ENCODE measurements at places on chromosomes 6 and 20.

GRCh38 chr6:41353333-41353732 is 17.9 kb downstream of the NCR2 start:
- no peak for DNase-seq

DNA sequence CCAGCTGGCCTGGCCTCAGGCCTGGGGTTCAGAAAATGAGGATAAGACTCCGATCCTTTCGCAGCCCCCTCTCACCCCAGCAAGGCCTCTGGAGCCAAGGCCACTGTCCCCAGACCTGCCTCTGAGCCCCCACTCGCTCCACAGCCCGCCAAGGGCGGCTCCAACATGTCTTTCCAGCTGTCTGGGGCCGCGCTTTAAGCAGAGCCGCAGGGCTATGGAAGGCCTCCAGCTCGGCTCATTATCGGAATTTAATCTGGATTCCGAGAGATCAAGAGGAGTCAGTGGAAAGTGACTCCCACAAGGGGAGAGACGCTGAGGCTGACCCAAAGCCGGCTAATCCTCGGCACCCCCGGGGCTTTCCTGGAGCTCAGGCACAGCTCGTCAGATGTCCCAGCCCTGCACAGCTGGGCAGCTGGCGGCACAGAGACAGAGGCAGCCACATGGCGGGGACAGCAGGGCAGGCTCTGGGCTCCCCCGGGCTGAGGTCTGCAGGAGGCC is 41.8 kb downstream of the BMP7 start:
- DNase-seq = no peak

GRCh38 chr20:38270869-38271605 is 10.5 kb upstream of the KIAA1755 start:
- no peak for DNase-seq

GRCh38 chr20:31595380-31595653 is 9.8 kb upstream of the ID1 start:
- DNase-seq = peak; percentile 59

GRCh38 chr6:35552285-35552917 is 39.7 kb upstream of the TULP1 start:
- peak; percentile 40 for DNase-seq

DNA sequence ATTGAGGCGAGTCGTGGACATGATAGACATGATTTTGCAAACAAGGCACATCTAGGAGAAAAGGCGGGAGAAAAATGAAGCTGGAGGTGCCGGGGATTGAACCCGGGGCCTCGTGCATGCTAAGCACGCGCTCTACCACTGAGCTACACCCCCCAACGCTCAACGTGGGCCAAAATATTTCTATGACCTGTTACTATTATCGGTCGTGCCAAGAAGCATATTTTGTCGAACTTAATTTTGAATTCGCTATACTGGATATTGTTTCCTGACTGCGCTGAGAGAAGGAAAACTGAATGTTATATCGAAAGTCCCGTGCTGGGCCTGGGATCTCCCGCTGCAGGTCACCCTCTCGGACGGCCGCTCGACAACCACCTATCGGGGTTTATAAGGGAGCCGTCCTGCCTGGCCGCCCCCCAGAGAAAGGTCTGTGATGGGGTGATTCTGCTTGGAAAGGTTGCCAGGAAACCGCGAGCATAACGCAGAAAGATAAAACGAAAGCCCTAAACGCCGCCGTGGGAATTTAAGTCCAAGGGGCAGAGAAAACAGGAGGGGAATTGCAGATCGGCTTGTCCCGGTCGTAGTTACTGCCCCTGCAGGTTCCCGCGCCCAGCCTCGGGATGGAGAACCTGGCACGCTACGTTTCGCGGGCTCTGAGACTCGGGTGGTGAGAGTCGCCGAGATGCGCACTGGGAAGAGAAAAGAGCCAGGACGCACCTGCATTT is 60.0 kb downstream of the TRIM27 start:
- peak; percentile 72 for DNase-seq

GRCh38 chr6:149323925-149324324 is 6.4 kb downstream of the TAB2 start:
- no peak for DNase-seq

- DNase-seq = no peak
These were observed 39.4 kb downstream of the SCML4 start for GRCh38 chr6:107784669-107785068.

DNA sequence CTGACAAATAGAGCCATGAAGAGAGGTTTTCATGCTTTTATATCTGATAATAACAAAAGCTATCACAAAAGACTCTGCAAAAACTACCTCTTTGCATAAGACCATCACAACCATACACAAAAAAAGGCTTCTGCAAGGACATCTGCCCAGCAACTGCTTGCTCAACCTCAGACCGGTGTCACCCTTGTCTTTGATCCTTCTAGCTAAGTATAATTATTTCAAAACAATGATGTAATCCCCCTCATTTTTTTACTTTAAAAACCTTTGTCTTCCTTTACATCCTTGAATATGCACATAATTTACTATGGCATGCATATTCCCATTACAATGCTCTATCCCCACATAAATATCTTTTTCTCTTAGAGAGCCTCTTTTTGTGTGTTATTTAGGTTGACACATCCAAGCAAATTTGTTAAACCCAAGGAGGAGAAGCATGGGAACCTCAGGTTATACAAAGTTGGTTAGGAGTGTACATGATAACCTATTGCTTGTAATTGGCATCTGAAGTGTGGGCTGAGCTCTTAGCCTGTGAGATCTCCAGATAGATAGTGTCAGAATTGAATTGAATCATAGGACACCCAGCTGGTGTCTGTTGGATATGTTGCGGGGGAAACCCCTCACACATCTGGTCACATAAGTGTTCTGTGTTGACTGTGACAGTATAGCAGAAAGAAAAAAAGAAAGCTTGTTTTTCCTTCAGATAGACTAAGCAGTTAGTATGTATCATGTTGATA is 20.7 kb upstream of the CGA start:
- DNase-seq = no peak

DNA sequence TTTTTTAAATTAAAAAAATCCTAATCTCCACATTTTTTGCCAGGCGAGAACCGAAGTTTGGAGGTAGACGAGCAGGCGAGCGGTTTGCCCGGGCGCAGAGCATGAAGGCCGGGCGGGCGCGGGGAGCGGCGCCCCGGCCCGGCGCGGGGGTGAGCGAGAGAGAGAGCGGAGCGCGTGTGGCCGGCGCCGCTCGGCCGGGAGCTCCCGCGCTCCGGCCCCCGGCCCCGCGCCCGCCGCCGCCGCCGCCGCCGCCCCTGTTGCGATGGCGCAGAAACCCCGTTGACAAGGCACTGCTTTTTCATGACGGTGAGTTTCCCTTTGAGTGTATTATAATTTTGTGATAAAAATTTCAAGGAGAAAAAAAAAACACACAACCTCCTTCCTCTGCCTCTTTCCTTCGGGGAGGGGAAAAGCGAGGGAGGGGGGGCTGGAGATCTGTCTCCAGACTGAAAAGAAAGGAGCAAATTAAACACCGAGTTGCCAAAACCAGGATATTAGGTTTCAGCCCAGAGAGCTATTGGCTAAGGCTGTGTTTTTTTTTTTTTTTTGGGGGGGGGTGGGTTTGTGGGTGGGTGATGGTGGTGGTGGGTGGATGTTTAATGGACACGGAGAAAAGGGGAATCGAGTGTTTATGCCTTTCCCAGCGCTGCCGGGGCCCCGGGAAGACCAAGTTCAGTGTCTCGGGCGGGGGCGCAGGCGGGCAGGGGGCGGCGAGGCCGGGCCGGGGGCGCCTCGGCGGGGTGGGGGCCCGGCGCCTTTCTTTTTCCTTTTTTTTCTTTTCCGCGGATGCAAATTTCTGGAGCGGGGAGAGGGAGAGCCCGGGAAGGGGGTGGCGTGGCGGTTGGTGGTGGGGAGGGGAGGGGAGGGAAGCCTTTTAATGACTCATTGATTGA is at the start of gene BICRAL:
BICRAL (plus strand) TSS at position 257 of the 893 bp plus-strand sequence. CDS start 39,971 bp downstream, outside the sequence.
- DNase-seq = peak; percentile 70
